ENCODE measurements at places on chromosomes 6 and 20. TPM values are rescaled to one million over a fixed set of nuclear protein-coding genes. Genes with fewer than 3 reads are reported as not detected.

- DNase-seq, result no peak
Observed at GRCh38 chr6:36141091-36141490, 10.8 kb downstream of the MAPK13 start.

- DNase-seq, result no peak
Observed at GRCh38 chr6:33273129-33273923, 1.5 kb downstream of the RPS18 start.

DNA sequence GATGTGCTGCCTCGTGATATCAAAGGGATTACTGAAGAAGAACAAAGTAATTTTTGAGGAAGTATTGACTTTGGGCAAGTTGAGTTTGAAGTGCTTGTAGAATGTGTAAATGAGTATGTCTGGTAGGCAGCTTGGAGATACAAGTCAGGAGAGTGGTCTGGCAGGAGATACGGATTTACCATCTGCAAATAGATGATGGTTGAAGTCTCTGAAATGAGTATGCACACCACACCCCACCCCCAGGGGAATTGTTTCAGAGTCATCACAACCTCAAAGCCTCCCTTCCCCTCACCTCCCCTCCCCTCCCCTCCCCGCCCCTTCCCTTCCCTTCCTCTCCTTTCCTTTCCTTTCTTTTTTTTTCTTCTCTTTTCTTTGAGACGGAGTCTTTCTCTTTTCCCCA is 16.4 kb upstream of the MCUR1 start:
- no peak for DNase-seq

DNA sequence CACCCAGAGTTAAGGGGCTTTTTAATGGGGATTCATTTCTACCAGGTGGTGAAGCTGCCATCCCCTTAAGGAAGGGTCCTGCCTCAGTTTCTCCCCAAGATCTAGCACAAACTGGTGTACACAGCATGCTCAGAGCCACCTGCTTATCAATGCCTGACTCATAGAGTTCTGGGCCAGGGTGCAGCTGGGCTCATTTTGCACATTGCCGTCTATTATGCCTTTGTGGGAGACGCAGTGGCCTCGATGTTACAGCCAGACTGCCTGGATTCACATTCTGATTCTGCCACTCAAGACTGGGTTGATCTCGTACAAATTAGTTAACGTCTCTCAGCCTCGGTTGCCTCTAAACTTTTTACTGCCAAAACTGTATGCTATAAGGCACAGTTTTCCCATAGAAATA is 365.7 kb downstream of the ZFAND3 start:
- no peak for DNase-seq

COL11A2 gene
- total RNA-seq, result 0.13 TPM
